ENCODE measurements at places on chromosomes 5 and 9. TPM values are rescaled to one million over a fixed set of nuclear protein-coding genes. Genes with fewer than 3 reads are reported as not detected.

Gene MIGA2
- total RNA-seq: 26.4 TPM

- DNase-seq: no peak
These were observed 113.8 kb downstream of the MEF2C start for GRCh38 chr5:88769165-88769564.

- no peak for DNase-seq
These were observed 566.8 kb upstream of the DMAC1 start for GRCh38 chr9:8366161-8366926.

Gene MOB3B
- total RNA-seq: 0.45 TPM

DNA sequence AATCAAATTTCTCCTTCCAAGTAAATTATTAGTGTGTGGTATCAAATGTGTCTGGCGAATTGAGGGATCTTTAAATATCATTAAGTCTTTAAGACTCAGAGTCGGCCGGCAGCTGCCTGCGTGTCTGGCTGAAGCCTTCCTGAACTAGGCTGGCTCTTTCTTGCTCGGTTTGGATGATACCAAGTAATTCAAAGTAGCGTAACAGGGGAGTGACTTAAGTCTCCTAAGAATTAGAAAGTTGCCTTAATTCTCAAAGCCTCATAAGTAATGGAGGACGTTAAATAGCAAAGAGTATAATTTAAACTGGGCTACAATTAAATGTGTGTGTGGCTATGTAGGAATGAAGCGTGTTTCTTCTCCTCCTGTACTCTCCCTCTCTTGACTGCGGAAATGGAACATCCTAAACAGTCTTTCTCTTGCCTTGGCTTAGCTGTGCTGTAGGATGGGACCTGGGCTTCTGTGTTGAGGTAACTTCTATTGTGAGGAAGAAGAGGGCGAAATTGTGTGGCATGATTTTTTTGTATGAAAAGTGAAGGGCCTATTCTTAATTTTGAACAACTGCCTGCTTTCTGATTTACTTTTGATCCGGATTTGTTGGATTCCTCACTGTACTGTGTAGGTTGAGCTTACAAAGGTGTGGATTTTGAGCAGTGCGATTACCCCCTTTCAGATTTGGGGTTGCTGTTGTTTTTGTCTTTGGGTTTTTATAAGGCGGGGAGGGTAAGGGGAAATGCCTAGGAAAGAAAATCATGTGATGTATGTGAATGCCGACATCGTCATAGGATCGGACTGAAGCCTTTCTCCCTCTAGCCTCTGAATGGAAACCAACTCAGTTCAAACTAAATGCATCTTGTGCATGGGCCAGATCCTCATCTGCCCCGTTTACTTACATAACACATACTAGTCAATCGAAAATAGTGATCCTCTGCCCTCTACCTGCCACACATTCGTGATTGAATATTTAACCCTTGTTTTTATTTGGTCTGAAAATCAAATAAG, 29.9 kb downstream of the CPEB4 start:
- DNase-seq: peak; percentile 90

Gene SEMA4D
- 5.3 TPM for total RNA-seq

Gene IL13
- total RNA-seq: not detected

Data from Karpas-422 (cell line).